Activated T-helper 1 cell treated with anti-CD3 and anti-CD28 coated beads, Interleukin-2, amount 50 U/mL, for 16 hours (primary cell): ENCODE measurements at places on chromosomes 16 and 17.

DNA sequence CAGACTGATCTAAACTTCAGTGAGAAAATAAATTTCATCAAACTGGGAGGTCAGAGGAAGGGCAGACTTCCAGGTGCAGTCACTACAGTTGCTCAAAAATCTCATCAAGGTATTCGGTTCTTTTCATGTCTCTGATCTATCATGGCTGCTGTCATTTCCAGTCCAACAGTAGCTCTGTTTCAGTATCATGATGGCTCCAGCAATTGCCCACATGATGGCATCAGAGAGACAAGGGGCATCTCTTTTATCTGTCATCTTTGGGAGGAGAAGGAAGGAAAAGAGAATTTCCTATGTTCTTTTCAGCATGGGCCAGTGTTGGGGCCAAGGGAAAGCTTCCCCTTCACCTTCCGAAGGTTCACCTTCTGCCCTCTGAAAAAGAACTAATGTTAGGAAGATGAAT is 504.9 kb upstream of the HSBP1 start:
- DNase-seq = no peak

GRCh38 chr17:80908211-80908610 is 83.4 kb upstream of the CHMP6 start:
- DNase-seq = no peak

GRCh38 chr16:6335072-6335471 is 997.6 kb upstream of the RBFOX1 start:
- no peak for DNase-seq

- no peak for DNase-seq
Measured at GRCh38 chr17:61397086-61397842, 2.4 kb upstream of the TBX2 start.

- DNase-seq = no peak
Measured at GRCh38 chr17:64392300-64392699, 1.6 kb upstream of the PECAM1 start.

DNA sequence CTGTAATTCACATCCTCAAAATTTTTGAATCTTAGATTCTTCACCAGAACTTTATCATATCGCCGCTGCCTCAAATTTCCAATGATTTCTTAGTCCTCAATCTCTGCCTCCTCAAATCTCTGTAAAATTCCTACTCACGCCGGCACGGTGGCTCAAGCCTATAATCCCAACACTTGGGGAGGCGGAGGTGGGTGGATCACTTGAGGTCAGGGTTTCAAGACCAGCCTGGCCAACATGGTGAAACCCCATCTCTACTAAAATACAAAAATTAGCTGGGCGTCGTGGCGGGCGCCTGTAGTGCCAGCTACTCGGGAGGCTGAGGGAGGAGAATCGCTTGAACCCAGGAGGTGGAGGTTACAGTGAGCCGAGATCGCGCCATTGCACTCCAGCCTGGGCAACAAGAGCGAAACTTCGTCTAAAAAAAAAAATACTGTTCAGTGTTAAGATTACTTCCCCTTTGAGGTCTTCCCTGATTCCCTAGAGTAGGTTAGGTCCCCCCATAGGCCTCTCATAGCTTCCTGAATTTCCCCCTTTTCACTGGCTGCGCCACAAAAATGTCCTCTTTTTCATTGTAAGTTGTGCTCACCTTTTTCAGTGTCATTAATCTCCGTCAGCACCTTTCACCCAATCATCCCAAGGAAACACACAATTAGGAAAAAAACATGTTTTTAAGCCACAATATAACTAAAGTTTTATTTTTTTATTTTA is 919 bp upstream of the CBX1 start:
- no peak for DNase-seq
